ENCODE measurements at places on chromosomes 13 and 19.

- DNase-seq = no peak
Observed at GRCh38 chr19:47370045-47370611, 21.0 kb downstream of the DHX34 start.

DNA sequence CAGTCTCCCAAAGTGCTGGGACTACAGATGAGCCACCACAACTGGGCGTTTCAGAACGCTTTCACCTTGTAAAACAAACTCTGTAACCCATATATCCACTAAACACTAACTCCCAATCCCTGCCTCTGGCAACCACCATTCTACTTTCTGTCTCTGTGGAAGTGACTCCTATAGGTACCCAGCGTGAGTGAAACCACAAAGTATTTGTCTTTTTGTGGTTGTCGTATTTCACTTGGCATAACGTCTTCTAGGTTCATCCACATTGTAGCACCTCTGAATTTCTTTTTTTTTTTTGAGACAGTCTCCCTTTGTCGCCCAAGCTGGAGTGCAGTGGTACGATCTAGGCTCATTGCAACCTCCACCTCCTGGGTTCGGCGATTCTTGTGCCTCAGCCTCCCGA lies 44.8 kb downstream of the BRD4 start:
- DNase-seq = no peak

- no peak for DNase-seq
Observed at GRCh38 chr13:110349239-110349638, 42.2 kb downstream of the COL4A2 start.

DNA sequence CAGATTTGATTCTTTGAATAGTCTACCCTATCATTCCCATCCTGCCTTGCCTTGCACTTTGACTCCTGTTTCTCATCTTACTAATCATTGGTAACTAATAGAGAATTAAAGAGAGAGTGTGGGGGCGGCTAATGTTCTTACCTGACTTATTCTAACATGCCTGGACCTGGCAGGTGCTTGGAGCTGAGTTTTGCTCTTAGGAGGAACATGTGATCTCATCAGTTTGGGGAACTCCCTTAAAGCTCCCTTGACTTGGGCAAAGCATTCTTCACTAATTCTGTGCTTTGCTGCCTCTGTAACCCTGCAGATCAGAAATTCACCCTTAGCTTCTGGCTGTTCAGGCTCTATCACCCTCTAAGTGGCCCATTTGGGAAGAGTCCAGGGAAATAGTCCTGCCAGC lies 861.1 kb downstream of the GPC5 start:
- DNase-seq = no peak

- DNase-seq = no peak
Observed at GRCh38 chr19:38033658-38034491, 126.9 kb downstream of the SIPA1L3 start.

- DNase-seq = no peak
Observed at GRCh38 chr13:21694831-21695230, 24.0 kb downstream of the FGF9 start.

DNA sequence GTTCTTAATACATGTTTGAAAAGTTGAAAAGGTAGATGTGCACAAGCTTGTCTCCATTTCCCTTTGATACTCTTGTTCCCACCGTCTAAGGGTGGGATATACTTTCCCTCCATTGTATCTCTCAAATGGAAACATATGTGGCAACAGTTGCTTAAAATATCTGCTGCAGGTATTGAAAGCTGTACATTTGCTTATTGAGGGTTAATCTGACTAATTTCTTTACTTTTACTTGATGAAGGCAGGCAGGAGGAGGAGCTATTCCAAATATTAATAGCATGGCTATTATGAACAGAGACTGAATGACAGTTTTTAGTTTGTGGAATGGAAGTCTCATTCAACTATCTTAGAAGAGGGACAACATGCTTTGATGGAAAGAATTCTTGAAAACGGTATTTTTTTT lies 103.8 kb downstream of the SLC10A2 start:
- no peak for DNase-seq

- DNase-seq = no peak
Observed at GRCh38 chr19:517721-518597, 10.7 kb downstream of the TPGS1 start.

DNA sequence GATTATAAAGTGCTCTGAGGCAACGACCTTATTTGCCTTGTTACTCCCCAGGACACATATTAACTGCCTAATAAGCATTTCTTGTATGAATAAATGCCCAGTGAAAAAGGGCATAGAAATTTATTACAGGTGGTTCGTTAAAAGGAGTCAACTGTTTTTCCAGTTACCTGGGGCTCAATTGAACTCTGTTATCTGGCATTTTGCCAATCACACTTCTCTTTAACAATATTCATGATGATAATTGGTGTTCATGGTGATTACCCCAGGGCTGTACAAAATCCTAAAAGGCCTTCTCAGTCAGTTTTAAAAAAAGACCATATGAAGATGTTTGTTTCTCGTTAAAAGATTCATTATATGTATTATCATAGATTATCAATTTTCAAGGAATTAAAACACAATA lies 57.1 kb downstream of the KL start:
- DNase-seq = no peak

DNA sequence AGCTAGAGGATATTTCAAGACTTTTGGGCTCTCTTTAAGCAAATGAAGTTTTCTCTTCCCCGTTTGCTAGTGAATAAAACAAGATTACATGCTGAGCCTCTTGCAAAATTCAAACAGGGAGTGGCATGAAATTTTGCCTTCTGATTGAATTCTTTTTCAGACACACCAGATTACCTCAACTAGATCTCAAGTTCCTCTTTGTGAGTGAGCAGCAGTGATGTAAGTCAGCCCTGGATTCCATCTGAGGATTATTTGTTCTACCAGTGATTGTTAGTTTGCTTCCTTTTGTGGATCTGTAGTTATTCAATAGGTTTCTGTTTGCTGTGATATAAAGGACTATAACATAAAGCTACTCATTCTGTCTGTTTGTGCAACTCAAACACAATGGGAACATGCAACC lies 407.7 kb downstream of the LMO7 start:
- DNase-seq = no peak

DNA sequence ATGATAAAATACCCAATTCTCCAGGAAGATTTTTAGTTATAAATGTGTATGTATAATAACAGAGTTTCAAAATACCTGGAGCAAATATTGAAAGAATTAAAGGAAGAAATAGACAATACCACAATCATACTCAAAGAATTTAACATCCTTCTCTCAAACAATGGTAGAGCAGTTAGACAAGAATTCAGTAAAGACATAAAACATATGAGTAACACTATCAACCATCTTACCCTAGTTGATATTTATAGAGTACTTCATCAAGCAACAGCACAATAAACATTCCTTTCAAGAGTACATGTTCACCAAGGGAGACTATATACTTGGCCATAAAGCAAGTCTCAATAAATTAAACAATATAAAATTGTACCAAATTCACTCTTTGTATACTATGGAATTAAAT lies 108.4 kb downstream of the DLEU7 start:
- no peak for DNase-seq

- no peak for DNase-seq
Observed at GRCh38 chr19:39696387-39696786, 7.9 kb upstream of the LGALS14 start.

- DNase-seq = no peak
Observed at GRCh38 chr13:38908574-38908973, 82.1 kb downstream of the STOML3 start.

DNA sequence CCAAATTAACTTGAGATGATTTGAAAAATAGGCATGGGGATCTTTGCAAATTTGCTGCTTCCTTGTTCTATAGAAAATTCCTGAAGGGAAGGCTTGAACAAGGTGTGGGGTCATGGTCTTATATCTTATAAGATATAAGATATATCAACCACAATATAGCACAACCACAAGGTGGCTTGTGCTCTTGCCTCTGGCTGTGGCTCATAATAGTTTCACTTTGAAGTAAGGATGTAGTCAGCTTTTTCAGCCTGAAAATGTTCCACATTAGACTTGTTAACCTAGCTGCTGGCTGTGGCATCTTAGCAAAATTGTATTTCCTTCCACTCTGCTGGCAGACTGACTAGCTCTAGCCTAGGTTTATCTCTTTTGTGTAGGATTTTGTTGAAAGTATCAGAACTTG lies 169.7 kb downstream of the KLF5 start:
- no peak for DNase-seq

DNA sequence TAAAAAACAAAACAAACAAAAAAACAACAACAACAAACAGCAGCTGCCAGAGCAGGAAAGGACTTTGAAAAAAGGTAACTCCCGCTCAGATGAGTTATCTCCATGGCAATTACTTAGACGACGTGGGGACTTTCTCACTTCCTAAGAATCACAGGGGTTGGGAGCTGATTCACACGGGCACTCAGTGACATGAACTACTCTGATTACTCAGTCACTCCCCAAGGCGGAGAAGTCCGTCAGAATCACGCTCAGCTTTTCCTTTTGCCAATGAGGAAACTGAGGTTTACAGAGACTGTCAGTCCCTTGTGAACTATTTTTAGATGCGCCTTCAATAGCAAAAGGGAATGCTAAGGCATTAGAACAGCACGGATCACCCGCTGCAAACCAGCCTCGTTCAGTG lies 32.3 kb upstream of the MATK start:
- no peak for DNase-seq

GRCh38 chr19:58522709-58523108 lies 3.1 kb upstream of the ZBTB45 start:
- no peak for DNase-seq

DNA sequence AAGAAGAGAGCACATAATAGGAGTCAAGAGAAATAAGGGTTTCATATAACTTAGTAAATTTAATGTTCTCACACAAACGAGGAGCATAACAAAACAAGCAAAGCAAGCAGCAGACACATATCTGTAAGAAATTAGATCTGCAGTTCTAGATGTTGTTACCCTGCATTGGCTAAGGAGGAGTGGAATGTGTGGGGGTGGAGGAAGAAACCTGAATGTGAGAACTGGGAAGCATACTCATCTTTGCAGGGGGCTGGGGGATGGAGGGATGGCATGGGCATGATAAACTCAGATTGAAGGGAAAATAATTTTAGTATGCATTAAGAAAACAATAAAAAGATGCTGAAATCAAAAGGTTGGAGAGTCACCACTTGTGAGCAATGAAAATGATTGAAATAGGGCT lies 255.0 kb downstream of the LIG4 start:
- no peak for DNase-seq

- peak; percentile 100 for DNase-seq
Observed at GRCh38 chr19:44890366-44891015, 563 bp upstream of the TOMM40 start.

- no peak for DNase-seq
Observed at GRCh38 chr19:46945694-46946489, 73.7 kb upstream of the NPAS1 start.

GRCh38 chr13:32107973-32108372 lies 76.4 kb downstream of the FRY start:
- no peak for DNase-seq

GRCh38 chr13:39540929-39541605 lies 61.9 kb downstream of the LHFPL6 start:
- DNase-seq = no peak

DNA sequence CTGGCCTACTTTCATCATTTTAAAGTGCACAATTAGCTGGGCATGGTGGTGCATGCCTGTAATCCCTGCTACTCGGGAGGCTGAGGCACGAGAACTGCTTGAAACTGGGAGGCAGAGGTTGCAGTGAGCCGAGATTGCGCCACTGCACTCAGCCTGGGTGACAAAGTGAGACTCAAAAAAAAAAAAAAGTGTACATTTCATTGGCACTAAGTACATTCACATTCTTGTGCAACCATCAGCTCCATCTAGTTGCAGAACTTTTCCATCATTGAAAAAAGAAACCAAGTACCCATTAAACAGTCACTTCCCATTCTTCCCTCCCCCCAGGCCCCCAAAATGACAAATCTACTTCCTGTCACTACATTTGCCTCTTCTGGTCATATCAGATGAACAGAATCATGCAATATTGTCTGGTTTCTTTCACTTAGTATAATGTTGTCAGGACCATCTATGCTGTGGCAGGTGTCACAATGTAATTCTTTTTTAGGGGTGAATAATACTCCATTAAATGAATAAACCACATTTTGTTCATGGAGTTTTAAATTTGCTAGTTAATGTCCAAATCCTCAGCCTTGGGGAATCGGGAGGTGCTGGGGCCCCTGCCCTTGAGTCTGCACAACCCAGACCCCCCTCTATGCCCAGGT lies 7.4 kb upstream of the SIGLEC11 start:
- DNase-seq = no peak

- DNase-seq = no peak
Observed at GRCh38 chr13:42766016-42766415, 15.4 kb upstream of the FAM216B start.

DNA sequence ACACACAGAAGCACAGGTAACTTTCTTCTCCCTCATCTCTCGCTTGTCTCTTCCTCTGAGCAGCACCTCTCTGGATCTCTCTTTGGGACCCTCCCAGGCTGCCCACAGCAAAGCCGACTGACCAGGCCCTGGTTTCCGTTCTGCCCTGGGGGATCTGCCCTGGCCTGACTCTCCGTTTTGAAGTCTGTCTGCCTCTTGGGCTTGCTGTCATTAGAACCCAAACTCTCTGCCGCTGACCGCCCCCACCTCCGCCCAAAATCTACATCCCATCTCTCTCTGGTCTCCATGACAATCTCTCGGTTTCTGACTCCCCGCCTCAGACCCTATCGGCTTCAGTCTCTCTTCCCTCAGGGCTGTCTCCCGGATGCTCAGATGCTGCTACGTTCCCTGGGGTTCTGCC lies 6.9 kb downstream of the KCNC3 start:
- no peak for DNase-seq

GRCh38 chr19:944171-944567 lies 18.3 kb downstream of the ARID3A start:
- no peak for DNase-seq

DNA sequence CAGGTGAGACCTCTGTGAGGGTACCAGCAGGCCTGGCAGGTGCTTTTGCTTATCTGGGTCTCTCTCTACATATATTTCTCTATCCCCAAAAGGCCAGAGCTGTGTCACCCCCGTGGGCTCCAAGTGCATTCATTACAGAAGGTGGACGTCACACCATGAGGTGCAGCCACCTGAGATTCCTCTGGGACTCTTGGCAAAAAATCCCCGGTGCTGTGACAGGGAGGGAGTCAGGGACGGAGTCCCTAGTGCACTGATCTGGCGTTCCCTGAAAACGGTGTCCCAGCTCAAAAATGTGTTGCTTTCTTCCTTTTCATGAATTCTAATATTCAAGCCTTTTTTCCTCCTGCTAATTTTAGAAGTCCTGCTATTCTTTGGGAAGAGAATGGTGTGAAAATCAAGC lies 13.5 kb downstream of the TSHZ3 start:
- no peak for DNase-seq
